NCI-H524 treated with DMSO at 0.1 percent for 48 hours (cell line): ENCODE measurements at places on chromosomes 11 and 22.

GRCh38 chr11:125341676-125342075 is 154.4 kb downstream of the FEZ1 start:
- no peak for DNase-seq

DNA sequence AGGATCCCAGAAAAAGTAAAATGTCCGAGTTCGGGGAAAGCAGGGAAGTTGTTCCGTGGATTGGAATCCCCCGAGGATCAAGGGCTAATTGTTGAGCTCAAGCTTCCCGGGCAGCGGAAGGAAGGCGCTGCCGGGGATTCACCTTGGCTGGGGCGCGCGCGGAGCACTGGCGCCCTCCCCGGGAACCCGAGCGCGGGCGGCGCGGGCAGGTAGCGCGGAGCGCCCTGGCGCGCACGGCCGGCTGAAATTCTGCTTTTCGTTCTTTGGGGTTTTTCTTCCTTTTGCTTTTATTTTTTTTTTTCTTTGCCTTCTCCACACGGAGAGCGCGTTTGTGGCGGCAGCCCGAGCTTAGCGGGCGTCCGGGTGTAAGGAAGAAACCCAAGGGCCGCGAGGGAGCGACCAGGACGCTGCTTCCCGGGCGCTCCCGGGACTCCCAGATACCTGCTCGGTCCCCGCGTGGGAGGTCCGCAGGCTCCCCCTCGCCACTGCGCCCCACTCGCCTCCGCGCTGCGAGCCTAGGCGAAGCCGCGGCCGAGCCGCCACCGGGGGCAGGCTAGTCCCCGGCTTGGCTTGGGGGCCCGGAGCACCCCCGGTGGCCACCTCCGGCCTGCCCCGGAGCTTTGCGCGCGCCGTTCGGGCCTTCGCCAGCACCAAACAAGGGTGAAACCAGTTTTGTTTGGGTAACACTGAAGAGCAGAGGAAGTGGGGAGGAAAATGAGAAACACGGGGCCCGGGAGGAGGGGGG is 4.8 kb upstream of the IGF2 start:
- DNase-seq = no peak

DNA sequence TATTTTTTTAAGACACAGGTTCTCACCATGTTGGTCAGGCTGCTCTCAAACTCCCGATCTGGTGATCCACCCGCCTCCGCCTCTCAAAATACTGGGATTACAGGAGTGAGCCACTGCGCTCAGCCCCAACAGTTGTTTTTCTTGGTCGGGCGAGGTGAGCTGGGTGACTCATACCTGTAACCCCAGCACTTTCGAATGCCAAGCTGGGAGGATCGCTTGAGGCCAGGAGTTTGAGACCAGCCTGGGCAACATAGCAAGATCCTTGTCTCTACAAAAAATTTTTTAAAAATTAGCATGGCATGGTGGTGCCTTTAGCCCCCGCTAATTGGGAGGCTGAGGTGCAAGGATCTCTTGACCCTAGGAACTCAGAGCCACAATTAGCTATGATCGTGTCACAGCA is 7.0 kb upstream of the NF2 start:
- no peak for DNase-seq

DNA sequence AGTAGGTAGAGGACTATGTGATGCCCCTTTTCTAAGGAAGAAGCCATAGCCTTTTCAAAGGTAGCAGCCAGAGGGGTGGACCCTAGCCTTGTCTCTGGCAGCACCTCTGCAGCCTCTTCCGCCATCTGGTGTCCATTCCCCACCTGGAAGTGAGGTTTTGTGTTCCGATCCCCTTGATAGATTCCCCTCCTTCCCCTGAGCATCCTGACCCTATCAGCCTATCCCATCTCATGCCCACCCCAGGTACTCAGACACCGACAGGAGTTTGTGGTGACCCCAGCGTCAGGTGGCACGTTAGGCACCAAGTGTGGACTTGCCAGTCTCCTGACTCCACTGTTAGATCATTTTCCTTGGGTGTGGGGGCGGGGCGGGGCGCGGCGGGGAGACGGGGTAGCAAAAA is 398 bp upstream of the FAM89B start:
- DNase-seq = no peak

- no peak for DNase-seq
These were observed 23.3 kb downstream of the MICAL2 start for GRCh38 chr11:12133547-12134235.

DNA sequence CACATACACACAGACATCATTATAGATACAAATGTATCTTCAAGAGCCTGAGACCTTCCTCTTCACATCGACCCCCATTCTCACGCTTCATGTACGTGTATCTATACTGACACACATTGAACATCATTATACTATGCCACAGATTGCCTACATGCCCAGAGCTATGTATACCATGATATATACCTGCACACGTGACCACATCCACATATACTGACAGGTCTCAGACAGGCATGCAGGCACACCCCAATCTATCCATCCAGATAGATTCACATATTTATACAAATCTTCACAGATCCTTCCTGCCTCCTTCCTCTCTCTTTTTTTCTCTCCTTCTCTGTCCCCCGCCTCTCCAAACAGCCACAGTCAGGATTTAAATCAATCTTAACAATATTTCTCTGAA is 140.1 kb downstream of the CEP164 start:
- DNase-seq = no peak

DNA sequence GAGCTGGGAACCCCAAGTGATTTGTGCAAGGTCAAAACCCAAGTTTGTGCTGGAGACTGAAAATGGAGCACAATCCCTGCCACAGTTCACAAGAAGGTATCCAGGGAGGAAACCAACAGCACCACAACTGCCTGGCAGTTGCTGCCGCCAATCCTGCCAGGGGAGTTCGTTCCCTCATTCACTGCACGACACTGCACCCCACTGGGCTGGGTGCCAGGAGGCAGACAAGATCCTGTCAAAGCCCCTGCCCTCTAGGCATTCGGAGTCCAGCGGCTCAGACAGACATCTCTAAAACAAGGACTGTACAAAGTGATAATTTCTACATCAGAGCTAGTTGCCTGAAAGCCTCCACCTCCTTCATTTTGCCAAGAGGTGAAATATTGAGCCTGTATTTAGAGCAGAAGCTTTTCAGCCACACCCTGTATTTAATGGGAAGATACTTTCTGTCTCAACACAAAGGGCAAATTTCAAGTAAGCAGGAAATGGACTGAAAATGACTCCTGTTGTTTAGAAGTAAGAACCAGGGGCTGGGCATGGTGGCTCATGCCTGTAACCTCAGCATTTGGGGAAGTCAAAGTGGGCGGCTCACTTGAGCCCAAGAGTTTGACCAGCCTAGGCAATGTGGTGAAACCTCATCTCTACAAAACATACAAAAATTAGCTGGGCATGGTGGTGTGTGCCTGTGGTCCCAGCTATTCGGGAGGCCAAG is 277.4 kb upstream of the NARS2 start:
- DNase-seq = no peak

GRCh38 chr11:126996036-126996804 is 4.3 kb downstream of the KIRREL3 start:
- no peak for DNase-seq

- no peak for DNase-seq
These were observed 38.5 kb upstream of the LARGE1 start for GRCh38 chr22:33958741-33959140.

DNA sequence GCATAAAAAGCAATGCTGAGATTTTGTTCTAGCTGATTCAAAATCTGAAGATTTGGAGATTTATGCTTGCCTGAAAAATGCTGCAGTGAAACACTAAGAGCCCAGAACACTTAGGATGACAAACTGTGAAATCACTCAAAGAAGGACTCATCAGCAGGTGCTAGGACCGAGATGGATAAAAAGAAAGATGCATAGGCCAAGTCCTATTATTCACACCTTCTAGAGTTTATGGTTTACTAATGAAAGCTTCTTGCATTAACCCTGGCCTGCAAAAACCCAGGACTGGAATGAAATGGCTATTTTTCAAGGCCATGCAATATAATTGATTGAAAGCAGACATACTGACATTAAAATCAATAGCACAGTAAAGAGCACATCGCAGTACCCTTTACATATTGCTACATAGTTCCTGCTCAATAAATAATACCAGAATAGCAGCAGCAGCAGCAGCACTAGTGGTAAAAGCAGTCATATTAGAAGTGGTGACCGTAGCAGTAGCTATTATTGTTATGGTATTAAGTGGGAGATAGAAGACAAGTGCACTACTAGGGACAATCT is 161.7 kb downstream of the RAB38 start:
- DNase-seq = no peak

GRCh38 chr11:73995731-73996130 is 13.1 kb upstream of the UCP2 start:
- DNase-seq = no peak

GRCh38 chr11:7525424-7525823 is 11.6 kb downstream of the PPFIBP2 start:
- DNase-seq = no peak
